Type B pancreatic cell (in vitro differentiated cells): ENCODE measurements at places on chromosomes 6 and 20. TPM values are rescaled to one million over a fixed set of nuclear protein-coding genes. Genes with fewer than 3 reads are reported as not detected.
A peak's percentile ranks its signal among the peaks of the same experiment; 100 is the strongest.

GRCh38 chr20:34797012-34797995 lies 28.1 kb downstream of the NCOA6 start:
- no peaks in the 10 kb centered on the region for H3K27me3 ChIP-seq
- H3K4me3 ChIP-seq = no peak overlapping the region
- no peak for DNase-seq
- H3K27ac ChIP-seq = no peak overlapping the region
- H3K4me1 ChIP-seq = peaks cover 26% of the 10 kb centered on the region
- peaks cover 37% of the 10 kb centered on the region for H3K36me3 ChIP-seq

GRCh38 chr20:4894409-4894808 lies 106.9 kb downstream of the SLC23A2 start:
- peaks cover 28% of the 10 kb centered on the region for H3K4me1 ChIP-seq
- peaks cover 12% of the 10 kb centered on the region for H3K36me3 ChIP-seq
- no peak overlapping the region for H3K4me3 ChIP-seq
- H3K27me3 ChIP-seq = no peaks in the 10 kb centered on the region
- H3K27ac ChIP-seq = no peak overlapping the region

GRCh38 chr20:45835329-45835765 lies 1.7 kb downstream of the SNX21 start:
- no peaks in the 10 kb centered on the region for H3K36me3 ChIP-seq
- DNase-seq = no peak
- no peak overlapping the region for H3K27ac ChIP-seq

DNA sequence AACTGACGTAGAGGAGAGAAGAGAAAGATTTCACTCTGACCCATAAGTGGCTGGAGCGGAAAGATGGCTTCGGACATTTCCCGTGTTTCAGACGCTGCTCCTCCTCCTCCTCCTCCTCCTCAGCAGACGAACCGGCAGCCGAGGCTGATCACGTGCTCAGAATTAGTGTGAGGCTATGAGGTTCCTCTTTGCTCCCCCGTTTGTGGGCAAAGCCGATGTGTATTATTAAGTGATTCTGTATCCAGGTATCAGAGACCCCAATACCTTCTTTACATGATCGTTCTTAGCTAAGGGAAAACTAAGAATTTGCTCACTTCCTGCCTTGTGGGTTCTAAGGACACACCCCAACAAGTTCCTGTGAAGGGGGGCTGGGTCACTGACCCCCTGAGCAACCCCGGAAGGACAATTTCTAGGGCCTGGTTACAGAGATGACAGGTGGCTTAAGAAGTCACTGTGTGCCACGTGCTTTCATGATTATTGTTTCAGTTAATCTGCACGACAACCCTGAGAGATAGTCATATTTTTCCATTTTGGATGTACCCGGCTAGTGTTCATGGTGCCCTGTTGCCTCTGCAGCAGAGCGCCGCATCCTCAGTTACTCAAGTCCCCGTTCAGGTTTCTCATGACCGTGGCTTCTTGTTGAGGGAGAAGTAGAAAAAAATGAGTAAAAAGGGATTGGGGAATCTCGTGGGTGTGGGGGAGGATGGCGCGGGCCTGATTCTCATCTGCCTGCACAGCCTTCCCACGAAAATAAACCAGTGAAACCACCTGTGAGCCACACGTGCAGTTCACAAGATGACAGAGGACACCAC lies 671.8 kb downstream of the QKI start:
- no peak for DNase-seq
- H3K36me3 ChIP-seq = no peaks in the 10 kb centered on the region
- no peak overlapping the region for H3K4me3 ChIP-seq
- no peaks in the 10 kb centered on the region for H3K27me3 ChIP-seq
- H3K27ac ChIP-seq = peak overlapping the region; percentile 34
- peaks cover 7% of the 10 kb centered on the region for H3K4me1 ChIP-seq

- peaks cover 34% of the 10 kb centered on the region for H3K36me3 ChIP-seq
- peaks cover 42% of the 10 kb centered on the region for H3K4me1 ChIP-seq
- H3K27ac ChIP-seq = peak overlapping the region; percentile 86
- no peak for DNase-seq
- no peaks in the 10 kb centered on the region for H3K27me3 ChIP-seq
- peak overlapping the region; percentile 60 for H3K4me3 ChIP-seq
These were observed 42.3 kb upstream of the NAA20 start for GRCh38 chr20:19974630-19975435.

- DNase-seq = no peak
- no peak overlapping the region for H3K4me3 ChIP-seq
- peaks cover 52% of the 10 kb centered on the region for H3K27me3 ChIP-seq
- H3K4me1 ChIP-seq = peaks cover 5% of the 10 kb centered on the region
- H3K36me3 ChIP-seq = no peaks in the 10 kb centered on the region
- H3K27ac ChIP-seq = no peak overlapping the region
These were observed 147.3 kb upstream of the SSTR4 start for GRCh38 chr20:22887796-22888195.

DNA sequence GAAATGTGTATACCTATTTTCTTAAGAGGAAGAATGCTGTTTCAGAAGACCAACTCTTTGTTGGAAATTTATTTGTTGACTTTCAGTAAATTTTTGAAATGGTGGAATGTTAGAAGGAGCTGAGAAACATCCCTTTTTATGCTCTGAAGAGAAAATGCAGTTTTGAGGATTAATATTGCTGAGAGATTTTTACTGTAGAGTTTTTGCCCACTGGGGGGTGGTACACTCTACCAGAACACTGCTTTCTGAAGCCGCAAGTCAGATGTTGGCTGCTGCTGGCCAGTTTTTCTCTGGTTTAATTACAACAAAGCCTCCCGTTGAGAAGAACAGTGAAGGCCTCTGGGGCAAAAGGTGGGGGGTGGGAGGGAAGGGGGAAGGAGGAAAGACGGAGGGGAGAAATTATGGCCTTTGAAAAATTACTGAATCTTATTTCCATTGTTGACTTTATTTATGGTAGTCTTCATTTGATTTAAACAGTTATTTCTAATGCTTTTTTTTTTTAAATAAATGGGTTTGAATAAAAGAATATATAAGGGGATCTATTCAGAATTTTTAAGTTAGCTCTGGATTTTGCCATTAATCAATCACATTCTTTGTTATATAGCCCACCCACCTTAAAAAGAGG lies 3.0 kb downstream of the FLRT3 start:
- peak overlapping the region; percentile 68 for H3K27ac ChIP-seq
- H3K4me1 ChIP-seq = peaks cover 19% of the 10 kb centered on the region
- peak overlapping the region; percentile 89 for H3K4me3 ChIP-seq

DNA sequence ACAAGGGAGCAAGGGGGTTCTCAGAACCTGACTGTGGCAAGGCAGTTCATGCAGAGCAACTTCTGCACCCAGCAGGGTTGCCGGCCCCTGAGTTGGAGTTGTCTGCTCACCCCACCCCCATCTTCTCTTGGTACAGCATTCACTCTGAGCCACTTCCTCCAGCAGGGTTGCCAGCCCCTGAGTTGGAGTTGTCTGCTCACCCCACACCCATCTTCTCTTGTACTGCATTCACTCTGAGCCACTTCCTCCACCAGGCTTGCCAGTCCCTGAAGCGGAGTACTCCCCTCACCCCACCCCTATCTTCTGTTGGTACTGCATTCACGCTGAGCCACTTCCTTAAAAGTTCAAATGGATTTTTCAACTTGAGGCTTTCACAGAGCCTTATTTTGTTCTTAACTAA lies 79.7 kb upstream of the SYNDIG1 start:
- no peak overlapping the region for H3K27ac ChIP-seq
- no peak for DNase-seq
- peaks cover 41% of the 10 kb centered on the region for H3K27me3 ChIP-seq
- no peaks in the 10 kb centered on the region for H3K4me1 ChIP-seq
- no peaks in the 10 kb centered on the region for H3K36me3 ChIP-seq

GRCh38 chr6:53065266-53066076 lies at the start of gene FBXO9:
Gene FBXO9, plus strand, starts transcription at chr6:53065404. Its CDS starts 386 bp downstream, at chr6:53065790.
- peak within 1 kb of the TSS; percentile 100 for H3K4me3 ChIP-seq
- peak within 1 kb of the TSS; percentile 93 for H3K27ac ChIP-seq
- H3K27me3 ChIP-seq = no peaks in the 10 kb centered on the region
- peak; percentile 85 for DNase-seq

The ZBTB12 gene
- total RNA-seq = 8.2 and 37.7 TPM in 2 replicates

The PRL gene
- total RNA-seq = 0.48 TPM in 1 of 2 replicates, not detected in the other

The OR2B6 gene
- total RNA-seq = not detected in 2 replicates

The DOK5 gene
- 2.2 and 26.9 TPM in 2 replicates for total RNA-seq

The FOXQ1 gene
- 20.5 and 27.9 TPM in 2 replicates for total RNA-seq

The C6orf47 gene
- 22.3 and 28.1 TPM in 2 replicates for total RNA-seq

The PROKR2 gene
- total RNA-seq = 4.8 and 5.9 TPM in 2 replicates

The SEL1L2 gene
- not detected in 2 replicates for total RNA-seq
